ENCODE measurements at places on chromosomes 4 and X. TPM values are rescaled to one million over a fixed set of nuclear protein-coding genes. Genes with fewer than 3 reads are reported as not detected.

DNA sequence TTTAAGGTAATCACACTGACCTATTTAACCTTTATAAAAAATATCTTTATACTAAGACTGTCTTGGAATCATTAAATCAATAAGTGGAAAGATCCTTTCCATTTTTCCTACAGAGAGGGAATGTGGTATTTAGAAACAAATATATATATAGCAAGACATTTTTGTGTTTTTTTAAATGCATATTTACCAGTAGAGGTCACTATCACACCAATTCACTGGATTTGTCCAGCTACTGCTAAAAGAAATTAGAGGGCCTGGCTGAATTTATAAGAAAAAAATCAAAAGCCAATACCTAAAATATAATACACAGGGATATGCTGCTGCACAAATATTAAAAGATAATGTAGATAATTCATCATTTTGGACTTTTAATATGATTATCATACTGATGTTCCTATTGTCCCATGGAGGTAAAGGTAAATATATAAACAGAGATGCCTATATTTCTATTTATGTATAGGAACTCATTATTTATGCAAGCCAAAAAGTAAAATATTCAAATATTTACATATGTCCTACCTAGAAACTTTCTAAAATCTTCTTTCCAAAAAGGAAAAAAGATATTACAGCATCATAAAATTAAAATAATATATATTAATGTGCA lies 69.5 kb downstream of the PDE5A start:
- H3K27ac ChIP-seq: no peak overlapping the region
- H3K27me3 ChIP-seq: no peaks in the 10 kb centered on the region
- no peak overlapping the region for H3K4me3 ChIP-seq
- no peak for DNase-seq

- H3K27me3 ChIP-seq: no peaks in the 10 kb centered on the region
- no peak for DNase-seq
- H3K36me3 ChIP-seq: peaks cover 2% of the 10 kb centered on the region
- H3K4me1 ChIP-seq: peaks cover 35% of the 10 kb centered on the region
- no peak overlapping the region for H3K27ac ChIP-seq
These were observed 63.2 kb downstream of the ATXN3L start for GRCh38 chrX:13256603-13257002.

DNA sequence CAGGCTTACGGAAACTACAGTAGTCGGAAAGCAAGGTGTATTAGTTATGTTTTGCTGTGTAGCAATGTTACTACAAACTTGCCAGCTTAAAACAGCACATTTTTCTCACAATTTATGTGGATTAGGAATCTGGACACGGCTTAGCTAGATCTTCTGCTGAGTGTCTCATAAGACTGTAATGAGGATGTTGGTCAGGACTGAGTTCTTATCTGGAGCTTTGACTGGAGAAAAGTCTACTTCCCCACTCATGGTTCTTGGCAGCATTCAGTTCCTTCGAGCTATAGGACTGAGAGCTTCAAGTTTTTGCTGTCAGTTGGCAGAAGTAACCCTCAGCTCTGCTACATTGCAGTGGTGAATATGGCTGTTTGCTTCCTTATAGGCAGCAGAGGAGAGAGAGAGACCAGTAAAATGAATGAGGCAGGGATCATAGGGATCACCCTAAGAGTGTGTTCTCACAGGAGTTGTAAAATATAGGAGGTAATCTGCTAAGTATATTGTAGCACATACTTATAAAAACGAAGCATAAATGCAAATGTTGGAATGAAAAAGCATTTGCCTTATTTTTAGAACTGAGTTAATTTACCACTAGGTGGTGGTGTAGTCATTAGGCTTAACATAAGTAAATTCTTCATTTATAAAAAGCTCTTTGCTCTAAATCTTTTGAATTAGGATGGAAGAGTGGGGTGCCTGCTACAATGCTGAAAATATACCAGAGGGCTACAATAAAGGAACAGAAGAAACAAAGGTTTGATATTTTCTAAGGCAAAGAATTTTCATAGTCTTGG lies 38.6 kb downstream of the ALG13 start:
- no peak overlapping the region for H3K27ac ChIP-seq
- H3K36me3 ChIP-seq: peaks cover 11% of the 10 kb centered on the region
- no peak overlapping the region for H3K4me3 ChIP-seq
- DNase-seq: no peak
- H3K4me1 ChIP-seq: no peaks in the 10 kb centered on the region
- no peaks in the 10 kb centered on the region for H3K27me3 ChIP-seq

GRCh38 chr4:38958453-38959190 lies 73.6 kb downstream of the TMEM156 start:
- no peak for DNase-seq
- H3K27me3 ChIP-seq: no peaks in the 10 kb centered on the region
- no peak overlapping the region for H3K4me3 ChIP-seq
- peaks cover 12% of the 10 kb centered on the region for H3K36me3 ChIP-seq

GRCh38 chrX:107729558-107730297 lies 45.9 kb downstream of the TSC22D3 start:
- H3K4me3 ChIP-seq: no peak overlapping the region
- no peak for DNase-seq
- H3K36me3 ChIP-seq: no peaks in the 10 kb centered on the region
- H3K4me1 ChIP-seq: peaks cover 2% of the 10 kb centered on the region
- H3K27ac ChIP-seq: no peak overlapping the region

- peak; percentile 8 for DNase-seq
- peak overlapping the region; percentile 16 for H3K4me3 ChIP-seq
- no peaks in the 10 kb centered on the region for H3K36me3 ChIP-seq
- H3K27ac ChIP-seq: peak overlapping the region; percentile 19
- H3K4me1 ChIP-seq: peaks cover 21% of the 10 kb centered on the region
These were observed 920 bp downstream of the HTT-AS start for GRCh38 chr4:3073158-3074077.

DNA sequence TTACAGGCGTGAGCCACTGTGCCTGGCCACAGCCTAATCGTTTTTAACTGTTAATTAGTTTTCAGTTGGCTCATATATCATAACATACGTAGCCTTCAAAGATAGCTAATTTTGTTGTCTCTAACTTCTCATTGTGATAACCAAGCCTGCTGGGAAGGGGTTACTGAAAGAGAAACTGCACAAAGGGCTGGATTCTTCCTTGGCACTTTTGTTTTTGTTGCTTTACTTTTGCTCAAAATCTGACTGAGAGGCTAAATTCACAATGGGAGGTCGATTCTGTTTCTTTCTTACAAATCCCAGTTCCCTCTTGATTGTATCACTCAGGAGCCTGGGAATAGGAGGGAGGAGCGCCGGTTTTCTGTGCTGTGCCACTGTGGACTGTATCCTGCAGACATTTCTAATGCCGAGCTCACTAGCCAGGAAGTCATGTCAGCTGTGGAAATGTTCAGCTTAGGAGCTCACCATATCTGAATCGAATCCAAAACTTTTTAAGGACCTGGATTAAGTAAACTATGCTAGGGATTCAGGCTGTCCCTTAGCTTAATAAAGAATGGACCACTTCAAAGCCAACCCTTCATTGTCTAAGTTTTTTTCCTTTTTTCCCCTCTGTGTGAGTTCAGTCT lies 120.5 kb upstream of the FAT1 start:
- no peak for DNase-seq
- H3K36me3 ChIP-seq: no peaks in the 10 kb centered on the region
- no peaks in the 10 kb centered on the region for H3K27me3 ChIP-seq
- H3K27ac ChIP-seq: no peak overlapping the region
- H3K4me1 ChIP-seq: no peaks in the 10 kb centered on the region
- no peak overlapping the region for H3K4me3 ChIP-seq

DNA sequence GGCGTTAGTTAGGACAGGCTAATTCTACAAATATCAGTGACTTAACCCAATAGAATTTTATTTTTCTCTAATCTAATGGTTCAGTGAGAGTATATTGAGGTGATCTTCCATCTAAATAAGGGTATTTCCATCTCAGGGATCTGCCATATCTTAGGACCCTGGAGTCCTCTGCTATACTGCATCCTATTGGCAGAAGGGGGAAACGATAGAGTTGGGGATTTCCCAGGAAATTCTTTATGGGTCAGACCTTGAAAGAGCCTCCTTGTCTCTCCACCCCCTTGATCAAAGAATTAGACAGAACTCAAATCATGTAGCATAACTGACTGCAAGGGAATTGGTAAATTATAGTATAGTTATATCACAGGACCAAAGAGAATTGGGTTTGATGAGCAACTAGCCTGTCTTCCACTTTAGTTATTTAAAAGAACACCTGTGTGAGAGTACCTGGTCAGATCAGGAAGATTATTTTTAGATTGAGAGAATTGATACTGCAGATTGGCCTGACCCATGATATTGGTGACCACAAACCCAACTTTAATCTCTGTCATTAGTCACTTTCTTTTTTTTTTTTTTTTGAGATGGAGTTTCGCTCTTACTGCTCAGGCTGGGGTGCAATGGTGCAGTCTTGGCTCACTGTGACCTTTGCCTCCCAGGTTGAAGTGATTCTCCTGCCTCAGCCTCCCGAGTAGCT lies 25.6 kb downstream of the SMARCA5 start:
- H3K36me3 ChIP-seq: peaks cover 66% of the 10 kb centered on the region
- no peak overlapping the region for H3K27ac ChIP-seq
- DNase-seq: no peak

- no peaks in the 10 kb centered on the region for H3K4me1 ChIP-seq
- no peak overlapping the region for H3K4me3 ChIP-seq
- H3K36me3 ChIP-seq: no peaks in the 10 kb centered on the region
- peak; percentile 54 for DNase-seq
These were observed 23.0 kb upstream of the PGM2 start for GRCh38 chr4:37803348-37803973.

- H3K27ac ChIP-seq: no peak overlapping the region
- no peaks in the 10 kb centered on the region for H3K36me3 ChIP-seq
- H3K4me3 ChIP-seq: no peak overlapping the region
These were observed 2747.1 kb downstream of the PCDH7 start for GRCh38 chr4:33467291-33467690.

DNA sequence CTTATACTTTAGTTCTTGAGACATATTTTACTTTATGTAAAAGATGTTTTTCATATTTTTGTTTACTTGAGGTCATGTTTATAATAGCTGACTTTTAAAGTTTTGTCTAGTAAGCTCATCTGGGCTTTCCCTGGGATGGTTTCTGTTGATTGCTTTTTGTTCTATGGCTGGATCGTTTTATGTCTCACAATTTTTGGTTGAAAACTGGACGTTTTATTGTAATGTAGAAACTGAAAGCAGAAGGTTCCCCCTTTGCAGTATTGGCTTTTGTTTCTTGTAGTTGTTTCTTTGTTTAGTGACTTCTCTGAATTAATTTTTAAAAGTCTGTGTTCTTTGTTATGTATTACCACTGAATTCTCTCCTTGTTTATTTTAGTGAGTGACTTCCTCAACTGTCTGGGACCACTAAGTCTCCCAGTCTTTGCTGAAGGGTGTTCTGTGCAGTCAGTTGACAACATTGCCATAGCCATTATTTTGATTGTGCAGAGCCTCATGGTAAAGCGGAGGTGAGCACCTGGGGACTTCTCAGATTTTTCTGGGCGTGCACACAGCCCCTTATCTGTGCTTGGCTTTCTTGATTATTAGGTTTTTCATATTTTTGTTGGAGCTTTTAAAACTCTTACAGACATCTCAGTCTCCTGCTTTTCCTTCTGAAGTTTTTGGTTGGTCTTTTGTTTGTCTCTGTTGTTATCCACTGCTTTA lies 31.0 kb downstream of the KDM6A start:
- H3K27ac ChIP-seq: peak overlapping the region; percentile 33
- no peaks in the 10 kb centered on the region for H3K27me3 ChIP-seq
- H3K36me3 ChIP-seq: peaks cover 18% of the 10 kb centered on the region
- H3K4me1 ChIP-seq: peaks cover 57% of the 10 kb centered on the region
- DNase-seq: no peak
- no peak overlapping the region for H3K4me3 ChIP-seq

- no peaks in the 10 kb centered on the region for H3K36me3 ChIP-seq
- H3K27ac ChIP-seq: no peak overlapping the region
- H3K4me1 ChIP-seq: no peaks in the 10 kb centered on the region
These were observed 183.2 kb upstream of the WDFY3 start for GRCh38 chr4:85149676-85150075.

DNA sequence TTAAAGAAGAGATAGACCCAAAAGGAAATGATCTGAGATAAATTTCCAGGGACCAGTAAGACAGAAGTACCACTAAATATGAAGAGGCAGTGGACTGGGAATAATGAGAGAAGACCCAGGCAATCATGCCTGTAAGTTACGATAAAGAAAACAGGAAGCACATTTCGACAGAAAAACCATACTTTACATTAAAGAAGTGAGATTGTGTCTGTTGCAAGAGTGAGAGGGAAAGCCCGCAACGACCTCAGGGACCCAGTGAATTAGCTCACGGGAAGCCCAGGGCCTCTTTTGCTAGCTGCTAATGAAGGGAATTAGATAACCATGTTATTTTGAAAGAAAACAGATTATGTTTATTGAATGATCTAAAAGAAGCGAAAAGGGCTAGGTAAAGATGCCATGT lies 28.9 kb upstream of the ACSL1 start:
- DNase-seq: no peak
- H3K4me1 ChIP-seq: peaks cover 26% of the 10 kb centered on the region
- no peaks in the 10 kb centered on the region for H3K27me3 ChIP-seq
- H3K36me3 ChIP-seq: no peaks in the 10 kb centered on the region
- H3K4me3 ChIP-seq: no peak overlapping the region

DNA sequence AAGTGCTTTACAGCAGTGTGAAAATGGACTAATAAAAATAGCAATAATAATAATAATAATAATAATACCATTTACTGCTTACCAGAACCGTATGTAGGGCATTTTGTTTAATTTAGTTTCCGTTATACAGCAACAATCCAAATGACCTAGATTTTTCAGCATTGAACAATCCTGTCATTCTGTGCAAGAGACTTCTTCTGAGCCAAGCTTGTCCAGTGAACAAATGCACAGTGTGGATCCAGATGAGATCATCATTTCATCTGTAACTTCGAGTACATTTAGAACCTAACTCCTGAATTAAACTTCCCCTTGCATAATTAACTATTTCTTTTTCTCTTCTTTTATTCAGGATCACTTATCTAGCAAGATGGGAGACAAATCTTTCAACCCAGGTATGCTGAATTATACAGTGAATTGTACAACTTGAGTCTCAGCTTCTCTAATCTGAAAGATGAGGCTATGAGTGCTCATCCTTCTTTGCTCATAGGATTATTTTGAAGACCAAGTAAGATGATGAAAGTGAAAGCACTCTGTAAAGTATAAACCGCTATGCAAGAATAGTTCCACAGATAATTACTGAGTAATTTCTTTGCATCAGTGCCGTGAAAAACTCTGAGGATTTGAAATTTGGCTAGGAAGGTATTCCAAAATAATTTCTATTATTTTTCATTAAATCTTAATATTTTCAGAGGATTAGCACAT lies 6.6 kb downstream of the CLNK start:
- H3K27ac ChIP-seq: no peak overlapping the region
- no peaks in the 10 kb centered on the region for H3K27me3 ChIP-seq
- peaks cover 12% of the 10 kb centered on the region for H3K36me3 ChIP-seq
- no peak overlapping the region for H3K4me3 ChIP-seq
- no peak for DNase-seq
- H3K4me1 ChIP-seq: peaks cover 25% of the 10 kb centered on the region

- no peak overlapping the region for H3K27ac ChIP-seq
- no peaks in the 10 kb centered on the region for H3K36me3 ChIP-seq
- H3K4me3 ChIP-seq: peak overlapping the region; percentile 10
- peaks cover 13% of the 10 kb centered on the region for H3K27me3 ChIP-seq
These were observed 275.5 kb downstream of the BCOR start for GRCh38 chrX:39822133-39822748.

The TAF7L gene
- total RNA-seq: not detected

The MUC7 gene
- total RNA-seq: not detected

The RHOXF1 gene
- total RNA-seq: not detected

The FGFBP1 gene
- total RNA-seq: not detected

The DRD5 gene
- total RNA-seq: not detected

The FGFBP2 gene
- 5.6 TPM for total RNA-seq

The GLOD5 gene
- not detected for total RNA-seq

The PLP1 gene
- total RNA-seq: not detected

The XG gene
- not detected for total RNA-seq

The MFAP3L gene
- 0.35 TPM for total RNA-seq

The FGF13 gene
- total RNA-seq: not detected
